Choroid plexus epithelial cell (primary cell): ENCODE measurements at places on chromosomes 5 and 9.
A peak's percentile ranks its signal among the peaks of the same experiment; 100 is the strongest.

DNA sequence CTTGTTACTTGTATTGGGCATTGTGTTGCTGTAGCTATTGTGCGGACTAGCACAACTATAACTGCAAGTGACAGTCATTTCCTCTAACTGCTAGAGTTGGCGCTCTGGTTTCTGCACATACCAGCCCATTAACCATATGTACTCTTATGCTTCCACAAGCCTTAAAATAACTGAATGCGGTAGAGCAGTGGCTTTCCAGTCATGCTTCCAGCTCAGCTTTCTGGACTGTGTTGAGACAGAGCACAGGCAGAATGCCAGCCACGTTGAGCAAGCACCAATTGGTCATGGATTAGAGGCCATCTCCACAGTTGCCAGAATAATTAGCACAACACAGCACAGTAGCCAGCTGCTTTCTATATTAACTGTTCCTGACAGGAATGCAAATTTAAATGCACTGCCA is 12.2 kb downstream of the INVS start:
- DNase-seq: peak; percentile 98

GRCh38 chr9:89457376-89457855 is 40.5 kb downstream of the SEMA4D start:
- no peak for DNase-seq

DNA sequence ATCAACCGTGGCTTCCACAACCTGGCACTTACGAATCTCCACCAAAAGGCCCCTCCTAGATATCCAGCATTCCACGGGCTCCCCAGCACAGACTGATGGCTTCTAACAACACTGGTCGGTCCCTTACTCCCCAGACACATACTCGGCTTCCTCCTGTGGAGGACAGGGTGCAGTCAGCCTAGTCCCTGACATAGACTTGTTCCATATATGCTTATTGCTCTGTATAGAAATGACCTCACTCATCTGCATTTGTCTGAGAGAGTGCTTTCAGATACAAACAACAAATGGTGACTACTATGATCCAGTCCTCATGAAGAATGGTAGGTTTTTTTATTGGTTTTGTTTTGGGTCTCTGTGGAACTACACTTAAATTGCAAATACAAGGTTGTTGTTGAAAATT is 72.4 kb downstream of the TMEM215 start:
- DNase-seq: no peak

DNA sequence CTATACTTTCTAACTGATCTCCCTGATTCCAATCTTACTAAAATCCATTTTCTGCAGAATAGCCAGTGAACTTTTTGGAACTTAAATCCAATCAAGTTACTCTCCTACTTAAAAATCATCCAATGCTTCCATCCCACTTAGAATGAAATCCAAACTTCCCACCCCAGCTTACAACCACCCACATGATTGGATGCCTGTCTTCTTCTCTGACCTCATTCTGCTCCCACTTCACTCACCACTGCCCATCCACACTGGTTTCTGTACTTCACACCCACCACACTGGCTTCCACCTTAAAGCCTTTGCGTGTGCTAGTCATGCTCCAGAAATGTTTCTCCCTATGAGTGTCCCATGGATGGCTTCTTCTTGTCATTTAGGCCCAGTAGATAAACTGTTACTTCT is 119.7 kb downstream of the PRELID2 start:
- DNase-seq: no peak

DNA sequence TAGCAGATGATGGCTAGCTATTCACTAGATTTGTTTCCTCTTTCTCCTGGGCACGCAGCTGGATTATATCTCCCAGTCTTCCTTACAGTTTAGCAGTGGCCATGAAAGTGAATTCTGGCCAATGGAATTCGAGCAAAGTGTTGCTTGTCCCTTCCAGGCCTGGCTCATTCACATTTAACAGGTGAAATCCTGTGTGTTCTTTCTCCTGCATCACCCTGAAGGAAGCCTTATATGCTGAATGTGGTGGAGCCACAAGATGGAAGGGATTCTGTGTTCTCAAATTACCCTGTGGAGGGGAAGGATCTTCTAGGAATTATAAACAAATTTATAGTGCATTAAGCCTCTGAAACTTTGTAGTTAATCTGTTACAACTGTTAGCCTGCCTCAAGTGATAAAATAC is 8.2 kb upstream of the ELOVL7 start:
- DNase-seq: no peak

- peak; percentile 69 for DNase-seq
These were observed 394.0 kb downstream of the CETN3 start for GRCh38 chr5:90015584-90016018.

- no peak for DNase-seq
These were observed 318.3 kb upstream of the PTGER4 start for GRCh38 chr5:40361378-40361777.

- peak; percentile 6 for DNase-seq
These were observed 109.8 kb upstream of the IFNK start for GRCh38 chr9:27414220-27414761.

DNA sequence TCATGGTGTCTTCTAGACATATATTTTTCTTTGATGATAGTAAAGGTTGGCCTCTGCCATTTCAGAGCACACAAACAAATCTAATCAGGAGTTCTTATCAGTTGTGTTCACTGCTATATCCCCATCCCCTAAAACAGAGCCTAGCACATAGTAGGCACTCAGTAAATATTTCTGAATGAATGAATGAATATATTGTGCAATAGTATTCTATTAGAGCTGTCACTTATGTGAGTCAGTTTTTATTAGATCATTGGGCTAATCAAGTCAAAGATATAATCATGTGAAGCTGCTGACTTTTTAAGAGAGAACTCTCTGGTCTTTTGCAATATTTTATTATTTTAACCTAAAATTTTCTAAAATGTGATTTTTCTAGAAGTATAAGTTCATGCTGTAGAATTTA is 84.2 kb downstream of the CHSY3 start:
- DNase-seq: no peak

GRCh38 chr9:8684978-8685708 is 885.6 kb upstream of the DMAC1 start:
- peak; percentile 9 for DNase-seq

DNA sequence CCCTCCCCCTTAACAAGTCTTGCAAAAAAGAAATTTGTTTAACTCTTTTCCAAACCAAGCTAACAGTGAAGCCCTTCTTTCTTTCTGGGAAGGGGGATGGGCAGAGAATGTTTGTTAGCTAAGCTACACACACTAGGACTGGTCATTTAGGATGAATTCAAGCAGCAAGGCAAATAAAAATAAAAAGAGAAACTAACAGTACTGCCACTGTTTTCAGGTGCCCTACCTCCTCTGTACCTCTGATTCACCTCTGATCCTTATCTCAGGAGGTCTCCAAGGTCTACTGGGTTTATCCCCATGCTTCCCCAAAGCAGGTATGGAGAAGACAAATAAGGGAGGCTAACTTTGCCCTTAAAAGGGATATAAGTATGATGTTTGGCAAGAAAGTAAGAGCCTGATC is 52.9 kb downstream of the ELL2 start:
- no peak for DNase-seq

DNA sequence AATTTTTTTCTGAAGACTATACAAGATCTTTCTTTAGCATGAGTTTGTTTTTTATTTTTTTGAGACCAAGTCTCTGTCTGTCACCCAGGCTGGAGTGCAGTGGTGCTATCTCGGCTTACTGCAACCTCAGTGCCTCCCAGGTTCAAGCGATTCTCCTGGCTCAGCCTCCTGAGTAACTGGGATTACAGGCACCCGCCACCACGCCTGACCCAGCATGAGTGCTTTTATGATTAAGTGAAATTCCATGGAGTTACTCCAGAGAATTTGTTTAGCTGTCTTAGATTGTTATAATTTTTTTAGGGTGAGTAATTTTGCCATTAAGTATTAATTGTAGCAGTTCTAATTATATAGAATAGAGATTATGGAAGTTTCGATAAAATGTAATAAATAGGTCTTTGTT is 14.3 kb downstream of the YTHDC2 start:
- no peak for DNase-seq

DNA sequence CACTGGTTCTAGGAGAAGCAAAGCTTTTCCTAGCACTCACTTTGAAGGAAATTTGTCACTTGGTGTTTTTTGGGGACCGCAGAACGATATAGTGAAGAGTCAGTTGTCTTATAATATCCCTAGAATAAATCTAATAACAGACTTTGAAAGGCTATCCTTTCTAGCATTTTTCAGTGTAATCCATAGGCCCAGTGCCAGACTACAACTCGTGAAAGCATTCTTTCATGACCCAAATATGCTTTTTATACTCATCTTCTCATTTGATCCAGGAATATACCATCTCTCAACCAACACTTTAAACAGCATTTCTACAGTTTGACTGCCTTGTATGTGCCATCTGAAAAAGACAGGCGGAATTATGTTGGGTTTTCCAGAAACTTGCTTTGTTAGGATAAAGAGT is 104.0 kb downstream of the ERCC6L2 start:
- DNase-seq: peak; percentile 16

- DNase-seq: peak; percentile 93
These were observed 103.8 kb upstream of the SLC1A3 start for GRCh38 chr5:36502608-36503007.
